HepG2 (cell line): ENCODE measurements at places on chromosomes 2 and 18.
A peak's percentile ranks its signal among the peaks of the same experiment; 100 is the strongest.

DNA sequence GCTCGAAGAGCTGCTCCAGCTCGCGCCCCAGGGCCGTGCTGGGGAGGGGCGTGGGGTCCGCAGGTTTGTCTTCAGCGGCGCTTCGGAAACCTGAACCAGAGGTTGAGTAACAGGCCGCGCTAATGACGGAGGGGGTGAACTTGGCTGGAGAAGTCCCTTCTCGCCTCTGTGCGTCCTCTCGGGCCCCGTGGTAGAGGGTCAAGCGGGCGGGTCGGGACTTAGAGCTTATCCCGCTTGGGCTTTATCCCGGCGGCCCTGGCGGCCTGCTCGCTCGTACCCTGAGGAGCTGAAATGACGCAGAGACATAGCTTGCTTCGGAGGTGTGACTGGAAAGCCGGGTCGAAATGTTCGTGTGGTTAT lies 479 bp downstream of the RNMT start:
- DNase-seq: peak; percentile 43

DNA sequence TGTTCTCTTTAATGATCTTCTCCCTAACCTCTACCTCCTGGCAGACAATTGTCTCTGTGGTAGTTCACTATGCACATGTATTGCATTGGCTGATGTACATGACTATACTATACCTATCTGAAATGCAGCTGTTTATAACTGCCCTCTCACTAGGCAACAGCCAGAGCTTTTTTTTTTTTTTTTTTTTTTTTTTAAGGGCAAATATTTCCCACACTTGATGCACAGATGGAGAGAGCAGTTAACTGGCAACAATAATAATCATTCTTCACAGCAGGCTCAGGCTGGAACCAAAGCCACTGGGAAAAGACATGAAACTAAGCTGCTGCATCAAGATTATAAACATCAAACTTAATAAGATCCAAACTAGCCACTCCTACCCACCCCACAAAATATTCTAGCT lies 707.7 kb downstream of the LRP1B start:
- DNase-seq: no peak

- DNase-seq: no peak
Measured at GRCh38 chr2:53455094-53455493, 312.5 kb upstream of the CHAC2 start.

GRCh38 chr2:43841949-43842865 lies 3.4 kb downstream of the ABCG8 start:
- peak; percentile 76 for DNase-seq

DNA sequence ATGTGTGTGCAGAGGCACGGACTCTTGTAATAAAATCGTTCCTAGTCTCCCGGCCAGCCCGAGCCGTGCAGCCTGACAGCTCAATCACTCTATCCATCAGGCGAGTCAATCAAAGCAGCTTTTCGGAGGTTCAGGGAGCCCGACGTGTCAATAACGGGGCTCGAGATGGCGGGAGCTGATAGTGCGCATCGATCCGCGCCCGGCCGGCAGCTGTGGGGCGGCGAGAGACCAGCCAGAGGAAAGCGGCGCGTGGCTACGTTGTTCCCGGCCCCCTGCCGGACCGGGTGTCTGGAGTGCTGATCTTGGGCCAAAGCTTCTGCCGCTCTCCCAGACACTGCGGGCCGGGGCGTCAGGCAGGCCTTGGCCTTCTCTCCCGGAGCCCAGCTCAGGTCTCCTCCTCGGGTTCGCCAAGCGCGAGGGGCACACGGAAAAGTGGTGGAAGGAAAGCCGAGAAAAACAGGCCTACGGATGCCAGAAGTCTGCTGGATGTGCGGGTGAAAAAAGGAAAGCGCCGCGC lies 2.4 kb downstream of the EN1 start:
- DNase-seq: no peak

DNA sequence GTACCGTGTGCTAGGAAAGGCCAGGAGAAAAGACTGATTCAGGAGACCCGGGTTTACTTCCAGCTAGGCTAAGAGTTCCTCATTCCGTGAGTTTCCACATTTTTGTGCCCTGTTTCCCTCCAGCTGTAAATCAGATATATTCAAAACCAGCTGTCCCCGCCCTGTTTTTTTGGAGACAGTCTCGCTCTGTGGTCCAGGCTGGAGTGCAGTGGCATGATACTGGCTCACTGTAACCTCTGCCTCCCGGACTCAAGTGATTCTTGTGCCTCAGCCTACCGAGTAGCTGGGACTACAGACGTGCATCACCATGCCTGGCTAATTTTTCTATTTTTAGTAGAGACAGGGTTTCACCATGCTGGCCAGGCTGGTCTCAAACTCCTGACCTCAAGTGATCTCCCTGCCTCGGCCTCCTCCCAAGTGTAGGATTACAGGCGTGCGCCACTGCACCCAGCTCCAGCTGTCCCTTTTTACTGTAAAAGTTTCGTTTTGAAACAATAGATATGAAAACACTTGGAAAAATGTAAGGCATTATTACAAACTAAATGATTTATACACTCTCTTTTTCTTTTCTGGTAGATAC lies 112.8 kb upstream of the SEC11C start:
- no peak for DNase-seq
